Adrenal gland (tissue), 19 donors: ENCODE measurements at places on chromosomes 6 and 20. TPM values are rescaled to one million over a fixed set of nuclear protein-coding genes. Genes with fewer than 3 reads are reported as not detected.

DNA sequence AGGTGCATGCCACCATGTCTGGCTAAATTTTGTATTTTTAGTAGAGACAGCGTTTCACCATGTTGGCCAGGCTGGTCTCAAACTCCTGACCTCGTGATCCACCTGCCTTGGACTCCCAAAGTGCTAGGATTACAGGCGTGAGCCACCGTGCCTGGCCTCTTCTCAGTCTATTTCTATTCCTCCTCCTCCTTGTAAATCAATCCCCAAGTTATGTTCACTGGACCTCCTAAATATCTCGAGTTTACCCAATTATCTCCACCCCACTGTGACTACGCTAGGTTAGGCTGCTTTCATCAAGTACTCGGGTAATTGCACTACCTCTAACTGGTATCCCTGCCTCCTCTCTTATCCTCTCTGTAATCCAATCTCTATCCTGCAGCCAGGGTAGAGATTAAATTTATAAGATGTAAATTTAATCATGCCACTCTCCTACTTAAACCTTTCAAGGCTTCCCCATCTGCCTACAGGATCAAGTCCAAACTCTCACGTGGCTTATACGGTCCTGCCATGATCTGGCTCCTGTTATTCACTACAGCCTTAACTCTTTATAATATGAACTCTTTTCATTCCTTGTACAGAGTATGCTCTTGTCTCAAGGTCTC is 837 bp upstream of the MAD2L1BP start:
- DNase-seq, result no peak

- DNase-seq, result no peak
Observed at GRCh38 chr20:46036370-46036769, 7.4 kb downstream of the SLC12A5 start.

Gene CNBD2
- 1.1 TPM for total RNA-seq

- no peak for DNase-seq
Observed at GRCh38 chr20:20353576-20353975, 14.3 kb upstream of the INSM1 start.

Gene PI3
- not detected for total RNA-seq

- no peak for DNase-seq
Observed at GRCh38 chr6:38861926-38862401, 146.9 kb downstream of the DNAH8 start.

GRCh38 chr6:41427642-41428335 is 92.4 kb downstream of the NCR2 start:
- no peak for DNase-seq

Gene JPH2
- 5.0 TPM for total RNA-seq

DNA sequence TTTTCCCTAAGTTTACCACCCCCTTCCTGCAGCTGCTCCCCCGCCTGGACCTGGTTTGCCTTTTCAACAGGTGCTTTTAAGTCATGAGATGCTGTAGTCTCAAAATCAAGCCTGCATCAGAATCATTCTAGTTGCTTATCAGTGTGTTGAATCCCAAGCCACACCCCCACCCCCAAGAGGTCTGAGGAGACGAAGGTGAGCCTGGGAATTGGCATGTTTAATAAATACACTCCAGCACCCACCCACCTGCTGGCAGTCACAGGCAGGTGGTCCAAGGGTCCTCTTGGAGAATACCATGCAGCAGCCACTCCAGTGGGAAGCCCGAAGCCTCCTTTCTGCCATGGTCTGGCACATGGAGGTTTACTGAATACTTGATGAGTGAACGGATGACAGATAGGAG is 1.1 kb upstream of the ADIG start:
- no peak for DNase-seq

Gene LST1
- total RNA-seq, result 24.5 TPM
